ENCODE measurements at places on chromosomes 12 and 14.

GRCh38 chr12:109277899-109278762 lies 31.0 kb downstream of the FOXN4 start:
- DNase-seq: no peak

- no peak for DNase-seq
Observed at GRCh38 chr14:72332046-72332445, 399.8 kb downstream of the RGS6 start.

DNA sequence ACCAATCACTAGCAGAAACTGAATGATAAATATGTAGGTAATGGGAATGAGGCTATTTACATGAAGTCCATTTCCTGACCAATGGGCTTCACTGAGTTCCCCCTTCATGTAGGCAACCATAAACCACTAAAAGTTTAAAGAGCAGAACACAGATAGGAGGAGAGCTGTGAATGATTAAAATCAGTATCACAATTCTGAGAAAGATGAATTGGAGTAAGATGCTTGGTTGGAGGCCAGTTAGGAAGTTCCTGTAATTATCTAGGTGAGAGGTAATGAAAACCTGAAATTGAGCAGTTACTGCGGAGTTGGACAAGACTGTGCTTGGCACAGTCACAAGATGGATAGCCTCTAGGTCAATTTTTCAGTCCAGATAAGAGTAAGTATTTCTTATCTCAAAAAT lies 56.6 kb downstream of the GALNT4 start:
- no peak for DNase-seq

GRCh38 chr14:61698206-61698980 lies 3.1 kb downstream of the HIF1A start:
- no peak for DNase-seq

DNA sequence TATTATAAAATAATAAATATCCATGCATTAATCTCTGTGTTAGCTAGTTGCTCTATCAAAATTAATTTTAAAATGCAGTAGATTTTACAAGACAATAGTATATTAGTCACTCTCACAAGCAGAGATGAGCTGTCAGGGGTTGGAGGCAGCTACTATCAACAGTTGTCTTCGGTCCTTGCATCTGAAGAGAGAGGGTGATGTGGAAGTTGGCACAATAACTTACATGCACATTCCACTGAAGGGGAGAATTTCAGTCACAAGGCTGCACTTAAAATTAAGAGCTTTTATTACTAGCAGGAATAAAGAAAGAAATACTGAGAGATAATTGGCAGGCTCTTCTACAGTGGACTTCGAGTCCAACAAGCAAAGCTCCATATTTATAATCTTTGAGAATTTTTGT lies 166.9 kb upstream of the DCN start:
- DNase-seq: no peak

DNA sequence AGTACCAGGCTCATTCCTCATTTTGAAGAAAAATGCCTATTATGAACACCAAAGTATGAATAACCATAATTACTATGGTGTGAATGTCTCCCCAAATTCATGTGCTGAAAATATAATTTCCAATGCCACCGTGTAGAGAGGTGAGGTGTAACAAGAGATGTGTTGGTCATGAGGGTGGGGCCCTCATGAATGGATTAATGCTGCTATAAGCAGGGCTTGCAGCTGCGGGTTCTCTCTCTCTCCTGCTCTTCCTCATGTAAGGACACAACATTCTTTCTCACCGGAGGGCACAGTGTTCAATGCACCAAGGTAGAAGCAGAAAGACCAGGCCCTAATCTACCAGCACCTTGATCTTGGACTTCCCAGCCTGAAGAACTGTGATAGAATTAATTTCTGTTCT lies 70.0 kb downstream of the TMTC1 start:
- DNase-seq: no peak

Data from cortex of kidney (tissue), 1 donor.